ENCODE measurements at places on chromosomes 4 and X.

DNA sequence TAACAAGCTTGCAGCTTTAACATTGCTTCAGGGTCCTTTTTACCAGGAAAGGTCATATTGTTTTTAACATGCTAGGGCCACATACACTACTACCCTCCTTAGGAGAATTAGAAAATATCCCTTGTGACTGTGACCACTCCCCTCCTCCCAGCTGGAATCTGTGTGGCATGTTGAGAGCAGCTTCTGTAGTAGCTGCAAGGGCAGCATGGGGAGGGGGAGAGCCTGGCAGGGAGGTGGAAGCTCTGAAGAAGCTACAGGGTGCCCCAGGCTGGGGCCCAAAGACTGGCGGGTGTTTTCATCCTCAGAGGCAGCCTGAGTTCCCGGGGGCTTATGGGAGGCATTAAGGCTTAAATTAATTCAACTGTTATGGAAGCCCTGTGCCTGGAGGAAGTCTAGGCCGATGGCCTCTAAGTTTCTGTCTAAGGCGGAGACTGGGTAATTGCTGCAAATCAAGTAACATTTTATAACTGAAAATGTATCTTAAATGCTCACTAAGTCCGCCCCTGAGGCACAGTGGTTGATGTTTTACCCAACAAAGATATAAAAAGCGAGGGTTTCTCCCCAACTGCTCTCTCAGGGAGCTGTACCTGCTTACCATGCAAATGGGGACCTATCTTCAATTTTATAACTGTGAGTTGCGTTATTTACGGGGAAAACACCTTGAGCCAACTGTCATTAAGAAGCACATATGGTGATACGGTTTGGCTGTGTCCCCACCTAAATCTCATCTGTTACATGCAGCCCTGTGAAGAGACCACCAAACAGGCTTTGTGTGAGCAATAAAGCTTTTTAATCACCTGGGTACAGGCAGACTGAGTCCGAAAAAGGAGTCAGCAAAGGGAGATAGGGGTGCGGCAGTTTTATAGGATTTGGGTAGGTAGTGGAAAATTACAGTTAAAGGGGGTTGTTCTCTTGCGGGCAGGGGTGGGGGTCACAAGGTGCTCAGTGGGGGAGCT lies 37.4 kb upstream of the STS start:
- no peak for DNase-seq

DNA sequence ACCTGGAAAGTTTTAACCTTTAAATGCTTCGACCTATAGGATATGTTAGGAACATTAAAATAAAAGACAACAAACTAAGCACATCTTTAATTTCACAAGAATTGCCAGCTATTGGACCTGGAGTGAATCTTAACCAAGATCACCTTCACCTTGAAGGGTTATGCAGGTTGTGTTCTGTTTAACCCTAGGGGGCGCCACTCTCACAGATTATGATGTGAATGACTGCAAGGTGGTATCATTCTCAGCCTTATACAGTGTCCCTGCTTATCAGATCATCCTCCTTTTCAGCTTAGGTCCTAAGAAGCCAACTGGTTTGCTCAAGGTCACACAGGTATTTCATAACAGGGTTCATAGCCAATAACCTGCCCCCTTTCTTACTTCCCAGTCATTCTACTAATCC lies 23.5 kb downstream of the INTS6L start:
- DNase-seq = no peak

GRCh38 chr4:140308366-140309123 lies 64.9 kb upstream of the SCOC start:
- no peak for DNase-seq

GRCh38 chr4:8130346-8131066 lies 28.1 kb downstream of the ABLIM2 start:
- no peak for DNase-seq

DNA sequence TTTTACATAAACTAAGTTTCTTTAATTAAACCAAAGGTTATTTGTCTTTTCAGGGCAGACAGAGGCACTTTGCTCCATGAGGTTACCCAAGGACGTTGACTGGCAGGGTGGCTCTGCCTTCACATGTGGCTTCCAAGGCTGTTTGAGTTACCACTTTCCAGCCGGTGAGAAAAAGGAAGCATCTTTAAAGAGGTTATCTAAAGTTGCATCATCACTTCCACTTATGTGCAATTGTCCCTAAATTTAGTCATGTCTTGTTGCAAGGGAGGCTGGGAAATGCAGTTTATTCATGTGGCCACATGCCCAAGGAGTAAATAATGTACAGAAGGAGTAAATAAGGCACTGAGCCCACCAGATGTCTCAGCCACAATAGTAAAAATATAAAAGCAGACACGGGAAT lies 29.0 kb upstream of the RAP1GDS1 start:
- DNase-seq = no peak

GRCh38 chrX:137574784-137575293 lies 8.9 kb downstream of the ZIC3 start:
- no peak for DNase-seq

GRCh38 chr4:187127456-187127855 lies 403.8 kb upstream of the FAT1 start:
- DNase-seq = no peak

DNA sequence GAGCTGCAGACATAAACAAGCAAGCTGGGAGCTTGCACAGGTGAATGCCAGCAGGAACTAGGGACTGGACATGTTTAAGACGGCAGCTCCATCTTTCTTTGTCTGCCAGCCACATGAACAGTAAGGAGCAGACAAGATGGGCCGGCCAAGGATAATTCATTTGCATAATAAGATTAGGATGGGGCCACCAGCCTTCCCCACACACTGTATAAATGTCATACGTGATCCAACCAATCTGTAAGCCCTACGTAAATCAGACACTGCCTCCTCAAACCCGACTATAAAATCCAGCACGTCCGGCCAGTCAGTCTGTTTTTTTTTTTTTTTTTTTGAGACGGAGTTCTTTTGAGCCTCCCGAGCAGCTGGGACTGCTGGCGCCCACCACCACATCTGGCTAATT lies 75.6 kb upstream of the BOD1L1 start:
- DNase-seq = no peak

DNA sequence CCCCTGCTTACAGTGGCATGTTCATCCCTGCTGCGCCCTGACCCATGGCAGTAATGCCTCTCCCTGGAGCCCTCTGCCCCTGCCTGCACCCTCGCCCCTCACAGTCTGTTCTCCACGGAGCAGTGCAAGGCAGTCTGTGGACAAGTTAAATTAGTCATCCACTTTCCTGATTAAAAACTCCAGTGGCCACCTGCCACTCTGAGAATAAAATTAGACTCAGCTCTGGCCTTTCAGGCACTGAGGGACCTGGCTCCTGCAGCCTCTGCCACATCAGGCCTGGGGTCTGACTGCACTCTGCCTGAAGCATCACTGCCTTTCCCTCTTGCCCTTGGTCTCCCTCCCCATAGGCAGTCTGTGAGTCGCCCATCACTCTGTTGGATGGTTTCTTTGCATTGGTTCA lies 53.6 kb downstream of the GRK4 start:
- DNase-seq = no peak

GRCh38 chr4:152257601-152258066 lies 278.3 kb downstream of the FBXW7 start:
- DNase-seq = no peak

DNA sequence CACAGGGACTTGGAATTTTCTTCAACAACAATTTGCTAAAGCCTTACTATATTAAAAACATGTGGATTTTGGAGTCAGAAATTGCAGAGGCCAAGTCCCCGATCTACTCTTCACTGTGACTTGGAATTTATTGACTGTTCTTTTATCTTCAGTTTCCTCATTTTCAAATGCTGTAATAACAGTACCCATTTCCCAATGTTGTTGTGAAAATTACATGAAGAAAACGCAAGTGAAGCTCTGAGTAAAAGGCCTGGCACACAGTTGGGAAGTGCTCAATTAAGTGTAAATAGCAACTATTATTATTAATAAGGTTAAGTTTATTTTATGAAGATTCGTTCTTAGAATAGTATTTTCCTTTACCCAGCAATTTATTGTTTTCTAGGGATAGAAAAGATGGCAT lies 15.7 kb downstream of the STBD1 start:
- no peak for DNase-seq

- no peak for DNase-seq
These were observed 92.6 kb downstream of the NXF2 start for GRCh38 chrX:102339312-102340298.

GRCh38 chr4:3607690-3608552 lies 75.7 kb upstream of the LRPAP1 start:
- DNase-seq = no peak

DNA sequence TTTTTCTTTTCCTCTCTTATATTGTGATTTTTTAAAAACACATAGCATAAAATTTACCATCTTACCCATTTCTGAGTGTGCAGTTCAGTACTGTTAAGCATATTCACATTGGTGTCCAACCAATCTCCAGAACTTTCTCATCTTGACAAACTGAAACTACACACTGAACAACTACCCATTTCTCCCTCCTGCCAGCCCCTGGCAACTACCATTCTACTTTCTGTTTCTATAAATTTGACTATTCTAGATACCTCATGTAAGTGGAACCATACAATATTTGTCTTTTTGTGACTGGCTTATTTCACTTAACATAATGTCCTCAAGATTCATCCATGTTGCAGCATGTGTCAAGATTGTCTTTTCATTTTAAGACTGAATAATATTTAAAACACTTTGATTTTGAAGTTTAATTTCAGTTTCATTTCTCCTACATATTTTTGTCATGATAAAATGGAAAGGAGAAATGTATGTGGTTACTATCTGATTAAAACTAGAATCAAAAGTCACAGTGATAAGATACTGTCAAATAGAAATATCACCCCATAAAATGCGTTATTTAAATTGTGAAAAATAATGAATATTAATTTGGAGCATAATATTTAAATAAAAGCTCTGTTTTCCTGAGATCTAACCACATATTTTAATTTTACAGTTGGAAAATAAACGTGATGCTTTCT lies 122.8 kb downstream of the DIPK2B start:
- DNase-seq = no peak

GRCh38 chrX:105646592-105647372 lies 175.6 kb upstream of the NRK start:
- no peak for DNase-seq

GRCh38 chr4:15144967-15145295 lies 142.7 kb downstream of the CPEB2 start:
- no peak for DNase-seq

DNA sequence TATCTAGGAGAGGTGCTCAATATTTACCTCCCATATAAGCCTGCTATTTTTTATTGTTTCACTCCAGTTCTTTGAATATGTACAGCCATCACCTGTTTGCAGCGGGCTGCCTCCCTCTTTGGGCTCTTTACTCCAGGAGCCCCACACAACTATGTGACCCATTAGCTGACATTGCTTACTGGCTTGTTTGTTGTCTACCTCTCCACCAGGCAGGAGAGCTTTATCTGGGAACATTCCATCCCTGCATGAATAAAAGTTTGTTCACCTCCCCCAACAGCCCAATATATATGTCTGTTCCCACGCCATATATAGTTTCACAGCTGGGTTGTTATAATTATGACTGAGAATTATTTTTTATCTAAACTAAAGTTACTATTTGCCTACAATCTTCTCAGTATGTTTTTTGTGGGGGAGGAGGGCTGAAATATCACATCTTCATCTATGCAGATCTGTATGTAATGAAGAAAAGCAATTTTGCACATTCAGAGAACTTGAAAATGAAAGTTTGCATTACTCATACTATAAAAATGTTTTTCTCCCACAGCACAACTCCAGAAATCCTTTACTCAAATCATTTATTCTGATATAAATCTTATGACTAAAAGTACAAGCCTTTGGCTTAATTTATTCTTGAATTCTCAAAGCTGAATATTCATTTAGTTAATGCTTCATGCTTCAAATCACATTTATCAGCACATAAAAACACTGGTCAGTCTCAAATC lies 61.2 kb upstream of the DAPP1 start:
- no peak for DNase-seq

DNA sequence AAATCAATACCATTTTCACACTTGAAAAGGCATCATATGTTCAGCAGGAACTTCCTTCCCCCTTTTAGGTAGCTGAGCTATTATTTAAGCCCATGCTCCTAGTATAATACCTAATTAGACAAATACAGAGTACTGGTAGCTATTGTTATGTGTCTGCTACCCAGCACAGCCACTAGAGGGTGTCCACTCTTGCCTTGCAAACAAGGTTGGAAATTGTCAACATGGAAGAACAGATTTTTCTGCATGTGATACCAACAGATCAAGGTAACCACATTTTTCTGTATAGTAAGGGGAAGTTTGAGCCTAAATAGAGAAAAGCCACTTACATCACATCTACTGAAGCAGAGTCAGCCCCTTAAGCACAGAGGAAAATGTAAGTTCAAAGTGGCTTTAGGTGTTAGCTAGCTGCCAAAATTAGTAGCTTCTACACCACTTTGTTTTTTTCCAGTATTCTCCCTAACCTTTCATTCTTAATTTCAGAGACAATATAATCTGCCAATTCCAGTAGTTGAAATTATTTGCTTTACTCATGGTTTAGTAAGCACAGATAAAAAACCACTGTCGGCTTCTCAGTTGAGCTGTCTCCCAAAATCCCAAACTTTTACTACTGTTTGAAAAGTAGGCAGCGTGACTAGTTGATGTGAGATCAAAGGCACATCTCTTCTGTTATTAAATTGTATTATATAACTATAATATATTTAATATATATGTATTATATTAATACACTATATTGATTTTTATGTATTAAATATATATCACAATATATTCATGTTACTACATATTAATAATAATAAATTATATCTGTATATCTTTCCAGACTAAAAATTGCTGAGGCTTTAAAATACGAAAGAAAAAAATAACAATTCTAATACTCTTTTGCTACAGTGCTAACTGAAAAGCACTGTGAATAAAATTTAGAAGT lies 38.2 kb downstream of the EDNRA start:
- peak; percentile 32 for DNase-seq

- DNase-seq = no peak
These were observed 102.4 kb downstream of the CLNK start for GRCh38 chr4:10582059-10582686.

Data from hypothalamus (tissue), 51 donors.